ENCODE measurements at places on chromosomes 4 and X. TPM values are rescaled to one million over a fixed set of nuclear protein-coding genes. Genes with fewer than 3 reads are reported as not detected.

MAGEA8 gene
- not detected for total RNA-seq

MAGEA9B gene
- not detected for total RNA-seq

IL2RG gene
- total RNA-seq, result 117 TPM

ERAS gene
- total RNA-seq, result not detected

ARHGEF6 gene
- total RNA-seq, result 63.8 TPM

IL13RA1 gene
- 39.3 TPM for total RNA-seq

CDKL2 gene
- total RNA-seq, result 0.21 TPM

NUDT10 gene
- total RNA-seq, result 0.31 TPM

OR13H1 gene
- total RNA-seq, result not detected

PLK4 gene
- 4.4 TPM for total RNA-seq

HOPX gene
- total RNA-seq, result 21.8 TPM
